ENCODE measurements at places on chromosomes 3 and 15. TPM values are rescaled to one million over a fixed set of nuclear protein-coding genes. Genes with fewer than 3 reads are reported as not detected.
A peak's percentile ranks its signal among the peaks of the same experiment; 100 is the strongest.

The NR1I2 gene
- 0.55 TPM for total RNA-seq

The AGBL1 gene
- total RNA-seq = 8.7 TPM

The CCR4 gene
- 0.71 TPM for total RNA-seq

DNA sequence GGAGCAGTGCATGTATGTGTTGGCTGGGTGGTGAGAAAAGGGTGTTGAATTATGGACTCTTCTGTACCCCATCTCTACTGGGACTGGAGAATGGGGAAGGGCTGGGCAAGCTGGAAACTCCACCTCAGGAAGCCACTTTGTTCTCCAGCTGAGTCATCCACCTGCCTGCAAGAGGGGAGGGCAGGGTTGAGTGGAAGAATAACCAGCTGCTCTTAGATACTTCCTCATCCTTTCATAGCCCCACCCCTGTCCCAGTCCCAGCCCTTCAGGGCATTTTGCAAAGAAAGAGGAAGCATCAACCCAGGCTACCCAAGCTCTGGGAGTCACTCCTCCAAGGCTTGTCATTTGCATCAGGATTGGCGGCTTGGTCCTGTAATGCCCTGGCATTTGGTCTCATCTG is 33.1 kb downstream of the RAB11A start:
- peaks cover 16% of the 10 kb centered on the region for H3K36me3 ChIP-seq
- no peak overlapping the region for H3K4me3 ChIP-seq
- no peak overlapping the region for H3K27ac ChIP-seq
- H3K27me3 ChIP-seq = no peaks in the 10 kb centered on the region
- H3K4me1 ChIP-seq = peaks cover 6% of the 10 kb centered on the region

- peaks cover 7% of the 10 kb centered on the region for H3K4me1 ChIP-seq
- peak overlapping the region; percentile 90 for H3K27ac ChIP-seq
- H3K36me3 ChIP-seq = peaks cover 36% of the 10 kb centered on the region
- H3K27me3 ChIP-seq = no peaks in the 10 kb centered on the region
These were observed 629 bp downstream of the RPL24 start for GRCh38 chr3:101685870-101686307.

GRCh38 chr15:77027697-77028450 is 32.9 kb downstream of the PSTPIP1 start:
- no peaks in the 10 kb centered on the region for H3K4me1 ChIP-seq
- H3K27me3 ChIP-seq = no peaks in the 10 kb centered on the region
- peak; percentile 49 for DNase-seq
- H3K4me3 ChIP-seq = no peak overlapping the region

Measured in lung (tissue), 17 donors.